Activated naive CD4-positive, alpha-beta T cell treated with anti-CD3 and anti-CD28 coated beads, Interleukin-2, amount 50 U/mL, for 72 hours (primary cell): ENCODE measurements at places on chromosomes 7 and 10. TPM values are rescaled to one million over a fixed set of nuclear protein-coding genes. Genes with fewer than 3 reads are reported as not detected.
A peak's percentile ranks its signal among the peaks of the same experiment; 100 is the strongest.

ZNF467 gene
- total RNA-seq: 0.23 TPM

DNA sequence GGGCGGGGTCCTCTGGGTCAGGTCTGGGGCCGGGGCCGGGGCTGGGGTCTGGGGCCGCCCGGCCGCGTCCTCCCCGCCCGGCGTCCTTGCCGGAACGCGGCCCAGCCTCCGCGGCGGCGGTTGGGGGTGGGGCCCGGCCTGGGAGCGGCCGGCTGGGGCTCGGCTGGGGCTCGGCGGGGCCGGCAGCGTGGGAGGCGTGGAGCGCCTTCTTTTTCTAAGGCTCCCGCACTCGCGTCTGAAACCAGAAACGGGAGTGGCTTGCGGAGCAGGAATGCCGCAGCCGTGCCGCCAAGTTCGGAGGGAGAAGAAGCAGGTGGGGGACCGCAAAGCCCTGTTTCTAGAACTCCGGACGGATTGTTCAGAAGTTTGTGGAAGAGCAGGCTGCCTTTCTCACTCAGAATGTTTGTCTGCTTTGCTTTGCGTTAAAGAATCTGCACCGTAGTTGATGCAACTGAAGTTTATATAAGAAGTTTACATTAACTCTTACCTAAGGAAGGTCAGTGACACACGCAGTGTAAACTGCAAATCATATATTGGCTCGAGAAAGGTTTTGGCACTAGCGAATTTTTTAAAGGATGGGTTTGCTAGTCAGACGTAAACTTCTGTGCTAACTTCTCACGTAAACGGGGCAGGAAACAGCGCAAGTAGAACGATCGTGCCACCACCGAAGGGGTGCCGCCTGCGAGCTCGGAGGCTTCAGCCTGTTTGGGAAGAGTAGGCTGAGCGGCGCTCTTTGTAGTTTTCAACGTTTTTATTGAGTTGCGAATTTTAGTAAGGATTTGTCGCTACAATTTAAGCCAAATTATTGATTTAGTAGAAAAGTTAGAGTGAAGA is 729 bp downstream of the DNAJB6 start:
- DNase-seq: peak; percentile 71

DNA sequence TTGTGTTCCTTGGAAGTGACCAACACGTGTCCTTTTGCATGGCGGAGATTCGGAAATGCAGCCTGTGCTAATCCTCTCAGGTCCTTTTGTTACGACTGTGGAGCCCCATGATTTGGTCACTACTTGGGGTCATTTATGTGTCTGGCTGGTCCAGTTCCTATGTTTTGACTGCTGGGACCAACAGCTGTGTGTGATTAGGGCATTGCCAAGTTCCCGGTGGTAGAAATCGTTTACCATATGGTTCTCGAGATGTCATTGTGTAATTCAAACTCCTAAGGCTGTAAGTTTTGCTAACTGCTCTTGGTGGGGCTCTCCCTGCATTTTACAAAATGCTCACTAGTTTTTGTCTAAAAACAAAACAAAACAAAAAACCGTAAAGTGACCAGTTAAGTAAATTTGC is 62.0 kb downstream of the CCNY start:
- no peak for DNase-seq

DNA sequence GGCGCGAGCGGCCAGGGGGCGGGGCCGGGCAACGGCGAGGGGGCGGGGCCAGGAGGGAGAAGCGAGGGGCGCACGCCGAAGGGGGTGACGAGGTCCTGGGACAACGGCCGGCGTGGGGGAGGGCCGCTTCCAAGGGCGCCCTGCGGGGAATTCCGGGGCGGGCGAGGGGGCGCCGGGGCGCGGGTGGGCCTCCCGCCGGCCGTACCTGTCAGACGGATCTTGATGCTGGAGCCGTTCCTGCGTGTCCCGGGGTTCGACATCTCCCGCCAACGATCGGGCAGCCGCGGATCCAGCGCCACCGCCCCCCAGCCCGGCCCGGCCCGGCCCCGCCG is 421 bp downstream of the SMURF1 start:
- no peak for DNase-seq

MYOF gene
- total RNA-seq: 65.6 TPM

DNA sequence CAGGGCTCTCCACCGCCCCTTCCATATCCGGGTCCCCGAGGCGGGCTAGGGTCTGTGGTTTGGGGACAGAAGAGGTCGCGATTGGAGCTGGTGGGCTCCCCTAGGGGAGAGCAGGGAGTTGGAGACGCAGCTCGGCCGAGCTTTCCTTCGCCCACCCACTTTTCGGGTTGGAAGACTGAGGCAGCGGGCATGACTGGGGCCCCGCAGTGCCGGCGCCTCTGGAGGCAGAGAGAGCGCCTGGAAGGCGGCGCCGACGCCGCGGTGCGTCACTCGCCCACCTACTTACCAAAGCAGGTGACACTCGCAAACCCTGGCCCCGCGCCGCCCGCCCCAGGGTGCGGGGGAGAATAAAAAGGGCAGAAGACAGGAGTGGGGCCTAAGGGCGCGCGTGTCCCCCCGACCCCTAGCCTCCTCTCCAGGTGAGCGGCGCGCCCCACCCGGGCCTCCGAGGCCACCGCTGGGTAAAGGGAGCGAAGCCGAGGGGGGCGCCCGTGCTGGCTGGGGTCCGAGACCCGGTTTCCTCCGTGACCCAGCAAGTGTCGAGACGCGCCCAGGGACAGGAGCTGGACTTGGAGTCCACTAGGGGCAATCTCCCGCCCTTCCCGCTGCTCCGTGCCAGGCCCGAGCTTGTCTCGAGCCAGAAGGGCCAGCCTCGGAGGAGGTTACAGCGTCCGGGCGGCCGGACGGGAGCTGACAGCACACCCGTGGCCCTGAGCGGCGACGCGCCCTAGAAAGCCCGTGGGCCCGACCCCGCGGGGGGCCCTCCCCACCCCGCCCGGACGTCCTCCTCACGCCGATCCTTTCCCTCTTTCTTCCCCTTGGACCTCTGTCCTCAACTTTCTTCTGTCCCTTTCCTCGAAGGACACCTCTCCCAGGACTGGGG is 34.4 kb upstream of the GRID1 start:
- DNase-seq: peak; percentile 83

DNA sequence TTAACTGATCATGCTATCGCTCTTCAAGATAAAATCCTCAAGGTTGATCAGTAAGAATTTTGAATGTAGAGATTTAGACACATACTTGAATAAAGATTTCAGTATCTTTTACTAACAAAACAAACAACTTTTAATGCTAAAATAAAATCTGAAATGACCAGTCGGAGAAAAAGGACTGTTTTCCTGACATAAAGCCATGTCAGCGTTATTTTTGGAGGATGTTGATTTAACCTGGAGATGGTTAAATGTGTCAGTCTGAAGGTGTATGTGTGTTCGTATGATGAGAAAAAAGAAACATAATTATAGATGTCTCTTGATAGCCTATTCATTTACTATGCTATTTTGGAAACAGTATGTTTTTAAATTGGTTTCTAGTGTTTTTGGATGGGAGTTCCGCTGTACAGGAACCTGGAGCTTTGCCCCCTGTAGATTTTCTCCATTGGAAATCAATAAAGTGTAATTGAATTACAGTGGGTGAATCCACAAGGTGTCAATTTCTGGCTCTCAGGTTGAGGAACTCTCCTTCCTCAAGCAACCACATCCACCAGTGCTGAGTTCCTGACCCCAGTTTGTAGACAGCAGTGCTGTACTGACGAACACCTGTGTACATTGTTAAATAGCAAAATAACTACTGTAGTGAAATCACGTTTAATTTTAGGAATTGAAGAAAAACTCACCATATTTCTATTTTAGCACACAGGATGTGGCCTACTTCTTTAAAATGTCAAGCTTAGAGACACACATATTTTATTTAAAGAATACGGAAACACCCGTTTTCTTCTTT is 670.1 kb downstream of the MAGI2 start:
- no peak for DNase-seq

OR6B1 gene
- total RNA-seq: not detected

DNA sequence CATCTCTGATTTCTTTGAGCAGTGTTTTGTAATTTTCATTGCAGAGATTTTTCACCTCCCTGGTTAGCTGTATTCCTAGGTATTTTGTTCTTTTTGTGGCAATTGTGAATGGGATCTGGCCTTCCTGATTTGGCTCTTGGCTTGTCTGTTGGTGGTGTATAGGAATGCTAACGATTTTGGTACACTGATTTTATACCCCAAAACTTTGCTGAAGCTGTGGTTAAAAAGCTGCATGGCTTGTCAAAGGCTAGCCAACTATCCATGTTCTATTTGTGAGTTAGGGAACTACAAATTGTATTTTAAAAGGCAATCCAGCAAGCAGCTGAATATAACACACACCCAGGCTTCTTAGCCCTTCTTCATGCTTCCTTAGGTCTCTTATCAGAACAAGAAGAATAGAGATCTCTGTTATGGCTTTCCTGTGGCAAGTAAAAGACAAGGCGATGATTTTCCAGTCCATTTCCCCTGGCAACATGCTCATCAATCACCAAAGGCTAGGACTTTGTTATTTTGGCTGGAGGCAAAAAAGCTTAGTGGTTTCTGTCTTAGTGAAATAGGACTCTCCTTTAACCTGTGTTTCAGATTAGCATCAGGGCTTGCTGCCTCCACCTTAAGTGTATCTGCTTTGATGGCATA is 77.5 kb downstream of the CDK6 start:
- DNase-seq: no peak

GRCh38 chr7:149449897-149450296 is 11.0 kb downstream of the ZNF777 start:
- DNase-seq: no peak

GRCh38 chr10:126218778-126219649 is 169.3 kb downstream of the ADAM12 start:
- no peak for DNase-seq

GRCh38 chr10:3324612-3325038 is 152.0 kb upstream of the PITRM1 start:
- no peak for DNase-seq

DNA sequence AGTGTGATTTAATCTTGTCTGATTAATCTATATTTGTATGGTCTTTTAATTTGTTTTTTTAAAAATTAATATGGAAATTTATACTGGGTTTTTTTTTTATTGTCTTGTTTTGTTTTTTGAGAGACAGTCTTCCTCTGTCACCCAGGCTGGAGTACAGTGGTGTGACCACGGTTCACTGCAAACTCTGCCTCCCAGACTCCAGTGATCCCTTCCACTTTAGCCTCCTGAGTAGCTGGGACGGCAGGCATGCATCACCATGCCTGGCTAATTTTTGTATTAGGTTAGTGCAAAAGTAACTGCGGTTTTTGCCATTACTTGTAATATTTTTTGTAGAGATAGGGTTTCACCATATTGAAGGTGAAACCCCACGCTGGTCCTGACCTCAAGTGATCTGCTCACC is 73.1 kb downstream of the TET1 start:
- DNase-seq: no peak

DNA sequence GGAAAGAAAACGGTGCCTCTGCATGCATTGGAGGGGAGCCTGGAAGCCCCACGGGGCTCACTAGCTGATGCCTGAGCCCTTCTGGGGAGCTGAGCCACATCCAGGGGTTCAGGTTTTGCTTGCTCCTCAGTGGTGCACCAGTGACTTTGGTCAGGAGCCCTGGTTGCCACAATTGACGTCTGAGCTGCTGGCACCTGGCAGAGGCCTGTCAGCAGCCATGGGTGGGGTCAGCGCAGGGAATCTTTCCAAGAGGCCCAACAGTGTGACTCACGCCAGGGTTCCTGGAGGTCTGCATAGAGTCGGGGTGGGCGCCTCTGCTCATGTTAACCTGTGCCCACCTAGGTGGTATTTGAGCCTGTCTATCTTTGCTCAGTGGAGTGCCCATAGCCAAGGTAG is 138.7 kb downstream of the NEURL1 start:
- no peak for DNase-seq

PNLIP gene
- total RNA-seq: not detected

GRCh38 chr10:126049759-126050700 is 153.7 kb downstream of the FANK1 start:
- no peak for DNase-seq

CCL24 gene
- not detected for total RNA-seq

DNA sequence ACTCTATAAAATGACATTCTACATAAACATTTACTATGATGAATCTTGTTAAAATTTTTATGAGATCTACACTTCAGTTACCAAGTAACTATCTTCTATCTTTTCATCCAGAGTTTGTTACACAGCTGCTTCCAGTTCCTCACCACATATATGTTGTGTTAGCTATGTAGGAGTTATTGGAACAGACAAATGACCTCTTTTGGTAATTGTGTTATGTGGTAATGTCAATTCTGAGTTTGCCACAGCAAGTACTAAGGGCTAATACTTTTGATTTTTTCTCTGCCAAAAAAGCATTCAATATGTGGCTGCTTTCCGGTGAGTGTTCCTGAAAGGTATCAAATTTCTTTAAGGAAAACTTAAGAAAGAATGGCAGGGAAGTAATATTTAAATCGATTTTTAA is 573.9 kb upstream of the PCDH15 start:
- DNase-seq: no peak

FMC1 gene
- 6.8 TPM for total RNA-seq

GRCh38 chr7:82347808-82348207 is 95.8 kb downstream of the CACNA2D1 start:
- DNase-seq: no peak

- DNase-seq: no peak
Observed at GRCh38 chr7:15042285-15043065, 139.9 kb upstream of the DGKB start.

- DNase-seq: no peak
Observed at GRCh38 chr10:85666102-85666501, 700.5 kb downstream of the GRID1 start.

- no peak for DNase-seq
Observed at GRCh38 chr10:7338469-7338868, 72.4 kb downstream of the SFMBT2 start.

DNA sequence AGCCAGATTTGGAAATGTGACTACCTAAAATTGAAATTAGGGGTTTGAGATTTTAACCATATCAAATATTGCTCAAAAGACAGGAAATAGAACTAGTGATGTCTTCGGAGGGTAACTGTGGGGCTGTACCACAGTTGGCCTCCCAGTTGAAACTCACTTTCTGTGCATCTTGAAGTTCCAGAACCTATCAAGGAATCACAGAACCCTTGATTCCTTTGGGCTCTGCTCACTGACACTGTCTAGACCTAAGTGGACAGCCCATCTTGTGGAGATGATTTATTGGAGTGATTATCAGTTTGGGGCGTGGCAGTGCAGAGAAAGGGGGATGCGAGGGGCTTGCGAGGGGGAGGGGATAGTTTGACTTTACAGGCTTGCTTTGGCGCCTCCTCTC is 134.2 kb upstream of the GJD4 start:
- DNase-seq: no peak

DNA sequence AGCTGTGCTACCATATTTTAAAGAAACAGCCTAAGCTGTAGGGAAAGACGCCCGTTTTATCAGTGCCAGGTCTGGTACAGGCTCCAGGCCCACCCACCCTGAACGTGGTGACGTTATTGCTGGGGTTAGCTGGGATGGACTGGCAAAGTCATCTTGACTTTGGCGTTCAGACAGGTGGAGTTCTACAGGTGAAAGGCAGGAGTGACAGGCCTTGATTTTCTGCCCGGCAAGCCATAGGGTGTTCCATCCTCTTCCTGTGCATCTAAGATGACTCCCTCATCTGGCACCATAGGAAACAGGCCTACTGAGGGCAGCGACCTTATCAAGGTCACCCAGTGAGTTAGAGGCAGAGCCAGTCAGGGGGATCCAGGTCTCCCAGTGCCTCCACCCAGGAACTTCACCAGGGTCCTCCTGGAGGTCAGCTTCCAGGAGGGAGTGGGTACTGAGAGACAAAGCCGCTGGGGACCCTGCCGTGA is 41.6 kb downstream of the HK1 start:
- no peak for DNase-seq

BNIP3 gene
- 182 TPM for total RNA-seq
